ENCODE measurements at places on chromosomes 16 and 17. TPM values are rescaled to one million over a fixed set of nuclear protein-coding genes. Genes with fewer than 3 reads are reported as not detected.

GRCh38 chr17:74145756-74146155 is 57.7 kb upstream of the RPL38 start:
- DNase-seq, result no peak

GRCh38 chr17:7932949-7933348 is 943 bp downstream of the CNTROB start:
- no peak for DNase-seq

The CES2 gene
- polyA plus RNA-seq, result 50.6 TPM

DNA sequence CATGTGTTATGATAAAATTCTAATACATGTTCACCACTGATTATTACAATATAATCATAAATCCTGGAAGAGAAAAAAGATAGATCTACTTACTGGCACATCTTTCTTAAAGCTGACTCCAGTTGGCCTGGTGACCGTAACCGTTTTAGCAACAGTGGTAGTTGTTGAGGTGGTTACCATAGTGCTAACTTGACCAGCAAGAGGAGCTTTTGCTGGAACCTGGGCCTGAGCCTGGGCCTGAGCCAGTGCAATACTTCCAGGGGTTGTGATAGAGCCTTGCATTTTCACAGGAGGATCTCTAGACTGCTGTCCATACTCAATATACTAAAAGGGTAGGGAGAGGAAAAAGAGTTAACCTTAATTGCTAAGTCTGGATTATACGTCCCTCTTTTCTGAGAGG is 36.2 kb downstream of the SETD6 start:
- no peak for DNase-seq

The FBRS gene
- polyA plus RNA-seq, result 48.7 TPM

The ZNF48 gene
- 13.4 TPM for polyA plus RNA-seq

DNA sequence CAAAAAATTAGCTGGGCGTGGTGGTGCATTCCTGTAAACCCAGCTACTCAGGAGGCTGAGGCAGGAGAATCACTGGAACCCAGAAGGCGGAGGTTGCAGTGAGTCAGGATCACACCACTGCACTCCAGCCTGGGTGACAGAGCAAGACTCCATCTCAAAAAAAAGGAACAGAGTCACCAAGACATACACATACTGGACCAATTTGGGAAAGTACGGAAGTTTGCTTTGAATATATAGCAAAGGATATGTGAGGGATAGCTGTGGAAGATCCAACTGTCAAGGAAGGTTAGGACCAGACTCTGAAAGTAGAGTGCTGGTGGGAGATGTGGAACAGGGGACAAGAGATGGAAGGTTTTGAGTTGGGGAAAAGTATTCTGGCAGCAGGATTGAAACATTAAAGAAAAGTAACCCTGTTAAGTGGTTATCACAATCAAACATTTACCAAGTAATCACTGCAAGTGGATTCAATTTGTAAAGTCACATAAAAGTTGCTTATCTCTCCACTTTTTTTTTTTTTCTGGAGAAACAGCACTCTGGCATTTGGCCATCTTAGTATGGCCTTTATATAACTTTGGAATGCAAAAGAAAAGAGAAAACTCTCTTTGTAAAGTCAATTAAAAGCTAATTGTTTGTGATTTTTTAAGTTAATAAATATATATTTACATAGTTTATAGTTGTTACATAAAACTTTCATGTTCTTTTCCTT is 259.4 kb upstream of the TBX2 start:
- no peak for DNase-seq

The RHBDF2 gene
- 11.0 TPM for polyA plus RNA-seq

- DNase-seq, result no peak
These were observed 317.6 kb downstream of the SEC14L1 start for GRCh38 chr17:77458202-77459017.

GRCh38 chr17:79220713-79221291 is 146.2 kb downstream of the ENGASE start:
- no peak for DNase-seq

DNA sequence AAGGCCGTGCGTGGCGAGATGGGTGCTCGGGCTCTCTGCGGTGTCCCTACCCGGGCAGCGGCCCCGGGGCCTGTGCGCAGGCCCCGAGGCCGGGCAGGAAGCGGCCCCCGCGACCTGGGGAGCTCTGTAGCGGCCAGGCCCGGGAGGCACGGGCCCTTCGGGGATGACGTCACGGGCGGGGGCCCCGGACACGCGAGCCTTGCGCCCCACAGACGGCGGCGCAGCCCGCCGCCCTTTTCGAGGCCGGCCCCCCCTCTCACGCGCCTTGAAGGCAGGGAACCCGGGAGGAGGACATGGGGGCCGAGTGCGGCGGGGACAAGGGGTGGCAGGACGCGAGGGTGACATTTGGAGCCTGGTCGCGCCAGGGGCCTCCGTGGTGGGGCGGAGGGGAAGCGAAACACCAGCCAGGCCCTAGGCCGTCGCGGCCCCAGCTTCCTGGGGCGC is 1.1 kb downstream of the RAI1 start:
- DNase-seq, result no peak

DNA sequence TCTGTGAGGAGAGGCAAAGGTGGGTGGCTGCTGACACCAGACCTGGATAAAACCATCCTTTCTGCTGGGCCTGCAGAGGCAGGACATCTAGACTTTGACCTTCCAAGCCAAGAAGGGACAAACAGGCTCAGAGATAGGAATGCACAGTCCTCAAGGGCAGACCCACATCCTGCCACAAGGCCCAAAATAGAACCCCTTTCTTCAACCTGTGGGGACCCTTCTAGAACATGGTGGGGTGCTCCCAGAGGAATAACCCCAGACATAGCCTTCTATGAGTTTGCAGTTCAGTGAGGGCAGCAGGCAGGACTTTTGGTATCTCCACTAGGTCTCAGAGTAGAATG is 3.8 kb upstream of the CBFB start:
- DNase-seq, result no peak

The DNAI2 gene
- polyA plus RNA-seq, result 0.22 TPM

- DNase-seq, result no peak
These were observed 52.3 kb downstream of the MGAT5B start for GRCh38 chr17:76920364-76921139.

The FSCN2 gene
- polyA plus RNA-seq, result 1.2 TPM

GRCh38 chr16:28053461-28053860 is 10.1 kb downstream of the GSG1L start:
- no peak for DNase-seq

DNA sequence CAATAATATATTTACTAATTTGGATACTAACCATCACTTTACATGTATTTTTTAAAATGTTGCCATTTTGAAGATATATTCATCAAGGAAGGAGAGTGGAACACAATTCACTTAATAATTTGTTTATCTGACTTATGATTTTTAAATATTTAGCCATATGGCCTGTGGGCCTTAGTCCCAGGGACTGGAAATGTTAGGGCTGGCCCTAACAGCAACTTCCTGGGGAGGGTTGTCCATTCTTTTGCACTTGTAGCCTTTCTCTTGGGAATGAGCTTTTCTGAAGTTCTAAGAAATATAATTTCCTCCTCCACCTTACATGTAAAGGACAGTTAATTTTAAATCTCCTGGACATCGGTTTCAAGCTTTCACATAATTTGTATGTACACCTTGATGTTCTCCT is 27.7 kb upstream of the WSB1 start:
- no peak for DNase-seq

GRCh38 chr16:85159179-85159980 is 47.1 kb upstream of the CIBAR2 start:
- DNase-seq, result no peak

The RPAIN gene
- 64.0 TPM for polyA plus RNA-seq

The CACNG4 gene
- polyA plus RNA-seq, result 3.1 TPM

The TPSG1 gene
- 1.7 TPM for polyA plus RNA-seq

DNA sequence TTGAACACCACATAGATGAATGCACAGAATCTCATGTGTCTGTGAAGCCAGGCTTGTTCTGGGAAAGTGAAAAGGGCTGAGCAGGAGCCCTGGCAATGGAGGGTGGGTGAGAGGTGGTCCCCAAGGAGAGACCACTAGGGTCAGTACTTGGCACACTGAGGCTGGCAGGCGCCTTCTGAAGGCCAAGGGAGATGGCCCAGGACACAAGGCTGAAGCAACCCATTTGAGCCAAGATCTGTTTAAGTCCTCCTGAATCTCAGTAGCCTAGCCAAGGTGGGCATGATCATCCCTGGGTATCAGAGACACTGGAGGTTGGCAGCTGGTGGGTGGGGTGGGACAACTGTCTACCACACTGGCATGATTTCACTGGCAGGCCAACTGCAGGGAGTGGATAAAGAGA is 1741.2 kb downstream of the TP53TG3F start:
- no peak for DNase-seq

The KRTAP4-4 gene
- polyA plus RNA-seq, result not detected

- no peak for DNase-seq
These were observed 13.7 kb upstream of the TMEM132E start for GRCh38 chr17:34565713-34566112.

The TM4SF5 gene
- polyA plus RNA-seq, result 2.8 TPM

The JPH3 gene
- polyA plus RNA-seq, result 1.1 TPM

The CCDC144A gene
- 3.9 TPM for polyA plus RNA-seq

DNA sequence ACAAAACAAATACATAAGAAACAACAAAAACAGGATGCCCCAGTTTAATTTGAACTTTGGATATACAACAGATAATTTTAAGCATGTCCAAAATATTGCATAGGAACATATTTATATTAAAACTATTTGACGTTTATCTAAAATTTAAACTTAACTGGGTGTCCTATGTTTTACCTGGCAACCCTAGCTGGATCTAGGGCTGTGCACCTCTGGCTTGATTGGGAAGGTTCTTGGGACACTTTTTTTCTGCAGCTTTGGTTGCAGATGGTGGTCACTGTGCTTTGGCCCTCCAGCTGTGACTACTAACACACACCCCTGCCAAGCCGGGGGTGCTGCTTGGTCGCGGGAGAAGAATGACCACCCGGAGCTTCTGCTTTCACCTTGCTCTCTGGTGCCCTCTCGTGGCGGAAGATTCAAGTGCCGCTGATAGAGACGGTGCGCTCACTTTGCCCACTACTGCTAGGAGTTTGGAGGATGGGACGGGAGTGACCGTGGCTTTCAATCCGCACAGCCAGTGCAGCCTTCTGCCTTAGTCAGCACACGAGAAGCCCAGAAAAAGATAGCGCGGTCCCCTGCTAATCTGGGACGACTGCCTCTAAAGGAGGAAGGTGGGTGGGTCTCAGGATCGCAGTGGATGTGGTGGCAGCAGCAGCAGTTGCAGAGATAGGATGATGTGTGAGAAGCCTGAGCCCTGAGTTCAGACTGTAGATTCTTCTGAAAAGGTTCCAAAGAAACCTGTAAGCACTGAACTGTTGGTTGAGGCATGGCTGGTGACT is 6.7 kb downstream of the SPACA3 start:
- DNase-seq, result peak; percentile 76

The BLMH gene
- 86.0 TPM for polyA plus RNA-seq

- DNase-seq, result no peak
These were observed 14.5 kb downstream of the OTOP3 start for GRCh38 chr17:74950207-74950606.

All from renal cortex interstitium (tissue), 15 donors.